ENCODE measurements at places on chromosomes 12 and 14. TPM values are rescaled to one million over a fixed set of nuclear protein-coding genes. Genes with fewer than 3 reads are reported as not detected.

GRCh38 chr14:63438065-63438757, 105.0 kb downstream of the PPP2R5E start:
- DNase-seq, result no peak

- no peak for DNase-seq
These were observed 399.6 kb downstream of the KCNH5 start for GRCh38 chr14:62645649-62646048.

CRIP2 gene
- 125 TPM for polyA plus RNA-seq

DNA sequence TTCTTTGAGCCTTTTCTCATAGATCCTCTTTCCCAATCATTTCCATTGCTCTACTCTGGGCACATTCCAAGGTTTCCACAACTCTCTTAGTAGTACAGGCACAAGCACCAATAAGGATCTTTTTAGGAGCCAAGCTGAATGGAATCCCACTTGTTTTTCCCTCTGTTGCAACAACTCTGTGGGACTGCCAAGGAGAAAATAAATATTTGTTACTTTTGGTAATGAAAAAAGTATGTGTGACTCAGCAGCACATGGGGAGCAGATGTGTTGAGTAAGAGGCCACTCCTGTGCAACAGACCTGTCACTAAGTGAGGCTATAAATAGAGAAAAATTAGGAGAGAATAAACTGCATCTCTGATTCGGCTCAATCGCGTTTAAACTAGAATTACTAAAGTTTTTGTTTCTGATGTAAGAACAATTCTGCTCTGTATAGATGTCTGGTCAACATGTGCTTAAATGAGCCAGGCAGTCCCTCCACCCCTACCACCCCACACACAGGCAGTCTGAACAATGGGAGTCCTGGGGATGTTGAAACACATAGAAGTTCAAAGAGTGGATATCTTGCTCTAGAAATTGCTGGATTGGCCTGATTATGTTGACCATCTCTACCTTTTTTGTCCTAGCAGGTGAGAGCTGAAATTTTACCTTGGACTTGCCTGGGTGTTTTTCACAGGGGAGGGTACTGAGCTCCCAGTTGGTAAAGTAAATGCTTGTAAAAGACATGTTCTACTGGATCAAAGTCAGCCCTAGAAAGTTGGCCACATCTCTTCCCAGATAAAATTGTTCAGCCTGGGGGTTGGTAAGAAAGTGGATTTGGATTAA, 244.3 kb upstream of the NOVA1 start:
- no peak for DNase-seq

DNA sequence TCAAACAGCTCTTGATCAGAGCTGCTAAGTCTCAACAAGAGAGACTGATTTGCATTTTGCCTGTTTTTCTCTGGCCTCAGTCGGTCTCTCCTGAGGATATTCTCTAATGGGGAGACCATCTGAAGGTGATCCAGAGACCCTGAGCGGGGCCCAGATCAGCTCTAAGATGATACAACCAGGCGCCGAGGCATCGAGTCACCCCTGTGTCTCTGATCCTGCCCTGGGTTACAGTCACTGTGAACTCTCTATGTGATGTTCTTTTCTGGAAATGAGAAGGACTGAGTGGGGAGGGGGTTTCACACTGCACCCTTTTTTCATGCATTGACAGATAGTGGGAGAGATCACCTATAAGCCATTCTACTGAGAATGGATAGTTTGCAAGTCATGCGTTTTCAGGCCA, 247.6 kb upstream of the PWP1 start:
- no peak for DNase-seq

- no peak for DNase-seq
These were observed 154.3 kb downstream of the STXBP6 start for GRCh38 chr14:24895622-24896021.

DNA sequence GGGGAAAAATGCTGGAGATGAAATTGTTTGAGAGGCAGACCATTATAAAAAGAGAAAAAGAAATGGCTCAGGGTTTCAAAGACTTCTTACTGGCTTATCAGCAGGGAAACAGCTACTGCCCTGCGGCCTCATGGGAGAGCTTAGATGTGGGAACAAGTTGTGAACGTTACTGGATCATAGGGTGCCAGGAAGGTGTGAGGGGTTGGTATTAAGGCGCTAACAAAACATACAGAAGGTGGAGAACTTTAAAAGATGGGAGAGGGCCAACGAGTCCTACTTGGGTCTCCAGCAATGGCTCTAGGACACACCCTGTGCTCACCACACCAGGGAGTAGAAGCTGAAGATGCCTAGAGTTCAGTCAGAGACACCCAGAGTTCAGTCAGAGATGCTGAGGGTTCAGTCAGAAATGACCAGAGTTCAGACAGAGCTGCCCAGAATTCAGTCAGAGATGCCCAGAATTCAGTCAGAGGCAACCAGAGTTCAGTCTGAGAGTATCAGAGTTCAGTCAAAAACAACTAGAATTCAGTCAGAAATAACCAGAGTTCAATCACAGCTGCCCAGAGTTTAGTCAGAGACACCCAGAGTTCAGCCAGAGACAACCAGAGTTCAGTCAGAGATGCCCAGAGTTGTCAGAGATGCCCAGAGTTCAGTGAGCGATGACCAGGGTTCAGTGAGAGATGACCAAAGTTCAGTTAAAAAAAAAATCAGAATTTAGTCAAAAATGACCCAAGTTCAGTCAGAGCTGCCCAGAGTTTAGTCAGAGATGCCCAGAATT, 1103.6 kb downstream of the BCL11B start:
- no peak for DNase-seq

KRT72 gene
- polyA plus RNA-seq, result not detected

KRT85 gene
- polyA plus RNA-seq, result not detected

GRCh38 chr12:116336542-116337065, 59.1 kb upstream of the MED13L start:
- DNase-seq, result no peak

DNA sequence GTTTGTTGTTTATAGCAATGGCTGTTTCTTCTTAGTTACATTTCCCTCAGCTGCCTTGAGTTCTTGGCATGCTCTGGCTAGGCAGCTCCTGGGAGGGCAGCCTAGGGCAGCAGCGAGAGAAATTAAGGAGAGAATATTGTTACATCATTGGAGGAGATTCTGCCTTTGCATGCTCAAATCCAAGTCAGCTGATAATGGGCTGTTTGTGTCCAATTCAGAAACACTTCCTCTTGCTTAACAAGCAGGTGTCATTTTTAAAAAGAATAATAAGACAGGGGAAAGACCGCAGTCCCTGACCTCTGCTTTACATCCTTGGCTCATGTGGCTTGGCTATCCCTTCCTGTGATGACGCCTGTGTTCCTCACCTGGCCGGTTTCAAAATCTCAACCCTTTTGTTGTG, 76.9 kb downstream of the ESR2 start:
- no peak for DNase-seq

GRCh38 chr14:63933711-63934110, 80.9 kb downstream of the SYNE2 start:
- no peak for DNase-seq

ITPR2 gene
- polyA plus RNA-seq, result 12.7 TPM

TBX5 gene
- polyA plus RNA-seq, result 0.13 TPM

- no peak for DNase-seq
These were observed 12.0 kb upstream of the RTL1 start for GRCh38 chr14:100915560-100915959.

GRCh38 chr12:31119803-31120211, 46.1 kb downstream of the DDX11 start:
- no peak for DNase-seq

DNA sequence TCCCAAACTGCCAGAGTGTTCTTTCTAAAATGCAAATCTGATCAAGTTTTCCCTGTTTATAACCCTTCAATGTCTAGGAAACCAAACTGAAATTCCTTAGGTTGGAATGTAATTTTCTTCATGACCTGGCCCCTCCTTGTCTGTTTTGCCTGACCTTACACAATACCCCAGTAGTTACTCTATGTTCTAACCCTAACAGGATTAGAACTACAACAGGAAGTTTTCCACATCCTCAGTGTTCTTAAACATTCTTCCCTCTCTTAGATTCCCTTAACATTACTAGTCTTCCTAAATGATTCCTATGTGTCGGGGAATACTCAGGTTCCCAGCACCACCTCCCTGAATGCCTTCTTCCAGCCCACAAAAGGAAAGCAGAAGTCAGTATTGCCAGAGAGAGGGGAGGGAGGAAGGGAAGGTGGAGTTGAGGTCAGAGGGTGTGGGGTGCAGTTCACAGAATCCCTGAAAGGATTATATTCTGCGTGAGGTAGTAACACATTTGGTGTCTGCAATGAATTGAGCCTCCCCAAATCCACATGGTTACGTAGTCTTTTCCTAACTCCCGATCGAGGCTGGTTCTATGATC, 72.6 kb downstream of the BBS10 start:
- no peak for DNase-seq

LRP6 gene
- polyA plus RNA-seq, result 62.4 TPM

APOF gene
- 0.06 TPM for polyA plus RNA-seq

GTF2A1 gene
- polyA plus RNA-seq, result 42.4 TPM

GRCh38 chr12:52221912-52222457, 11.1 kb upstream of the KRT7 start:
- no peak for DNase-seq

- no peak for DNase-seq
These were observed 39.6 kb upstream of the ITPR2 start for GRCh38 chr12:26872625-26873024.

CYP46A1 gene
- 1.5 TPM for polyA plus RNA-seq

GRCh38 chr12:128810182-128811127, 13.3 kb downstream of the SLC15A4 start:
- no peak for DNase-seq

DNA sequence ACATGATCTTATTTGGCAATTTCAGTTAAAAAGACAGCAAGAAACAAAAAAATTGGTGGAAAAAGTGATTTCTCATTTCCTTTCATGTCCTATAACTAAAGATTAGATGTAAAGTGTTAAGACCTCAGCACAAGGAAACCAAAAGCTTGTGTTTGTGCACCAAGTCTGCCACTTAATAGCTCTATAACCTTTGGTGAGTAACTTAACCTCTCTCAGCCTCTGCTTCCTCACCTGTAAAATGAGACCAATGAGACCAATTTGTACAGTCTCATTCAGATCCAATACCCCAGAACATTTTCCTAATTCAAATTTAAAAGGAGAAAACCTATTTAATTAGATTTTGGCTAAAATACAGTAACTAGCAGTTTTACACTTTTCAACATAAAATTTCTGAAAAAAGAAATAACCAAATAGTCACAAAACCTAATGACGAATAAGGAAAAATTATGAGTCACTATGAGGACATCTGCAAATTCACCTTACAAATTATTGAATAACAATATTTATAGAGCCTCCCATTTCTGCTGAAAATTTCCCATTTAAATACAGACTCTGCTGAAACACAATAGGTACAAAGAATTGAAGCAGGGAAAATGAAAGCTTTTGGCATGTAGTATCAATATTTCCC, 71.1 kb downstream of the EPS8 start:
- no peak for DNase-seq

EFS gene
- 36.6 TPM for polyA plus RNA-seq

DNA sequence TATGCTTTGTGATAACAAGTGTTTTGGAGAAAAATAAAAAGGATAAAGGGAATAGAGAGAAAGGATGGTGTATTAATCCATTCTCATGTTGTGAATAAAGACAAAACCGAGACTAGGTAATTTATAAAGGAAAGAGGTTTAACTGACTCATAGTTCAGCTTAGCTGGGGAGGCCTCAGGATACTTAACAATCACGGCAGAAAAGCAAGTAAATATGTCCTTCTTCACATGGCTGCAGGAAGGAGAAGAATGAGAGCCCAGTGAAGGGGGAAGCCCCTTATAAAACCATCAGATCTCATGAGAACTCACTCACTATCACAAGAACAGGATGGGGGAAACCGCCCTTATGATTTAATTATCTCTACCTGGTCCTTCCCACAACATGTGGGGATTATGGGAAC, 18.1 kb upstream of the C12orf42 start:
- no peak for DNase-seq

GRCh38 chr12:15534322-15534721, 212.0 kb downstream of the PTPRO start:
- no peak for DNase-seq

NPAS3 gene
- polyA plus RNA-seq, result 8.5 TPM

GRCh38 chr12:68612202-68612601, 1.5 kb downstream of the RAP1B start:
- DNase-seq, result no peak

GRCh38 chr12:123859035-123859434, 96.9 kb downstream of the DNAH10 start:
- no peak for DNase-seq

LRTM2 gene
- 0.44 TPM for polyA plus RNA-seq

C12orf56 gene
- polyA plus RNA-seq, result 1.4 TPM

NEDD1 gene
- polyA plus RNA-seq, result 38.1 TPM

DNA sequence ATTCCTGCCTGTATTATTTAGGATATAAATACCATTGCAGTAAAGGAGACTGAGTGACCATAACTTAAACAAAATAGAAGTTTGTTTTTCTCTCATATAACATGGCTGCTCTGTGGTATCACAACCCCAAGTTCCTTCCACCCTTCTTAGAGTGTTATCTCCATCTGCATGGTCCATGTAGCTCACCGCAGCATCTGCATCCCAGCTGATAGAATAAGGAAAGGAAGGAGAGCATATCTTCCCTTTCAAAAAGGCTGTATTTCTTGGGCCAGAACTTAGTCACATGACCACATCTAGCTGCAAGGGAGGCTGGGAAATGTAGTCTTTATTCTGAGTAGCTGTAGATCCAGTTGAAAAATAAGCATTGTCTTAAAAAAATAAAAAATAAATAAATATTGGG, 184.8 kb upstream of the NUDT4 start:
- DNase-seq, result no peak

Data from right renal pelvis (tissue), 4 donors.